ENCODE measurements at places on chromosomes 7 and 10.

DNA sequence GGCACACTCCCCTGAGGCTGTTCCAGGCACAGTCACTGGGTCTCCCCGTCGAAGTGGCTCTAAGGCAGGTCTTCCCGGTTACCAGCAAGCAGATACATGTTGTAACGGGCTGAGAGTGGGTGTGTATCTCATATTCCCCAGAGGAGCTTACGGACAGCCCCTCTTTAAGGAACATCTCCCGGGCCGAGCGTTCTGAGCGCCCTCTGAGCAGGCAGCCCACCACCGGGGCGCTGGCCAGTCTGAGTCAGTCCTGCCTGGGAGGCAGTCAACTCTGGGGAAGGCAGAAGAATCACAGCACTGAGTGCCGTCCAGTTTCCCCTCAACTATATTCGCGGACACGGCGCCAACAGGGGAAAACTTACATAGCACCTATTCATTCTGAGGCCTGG is 117.4 kb downstream of the LHPP start:
- no peak for DNase-seq

DNA sequence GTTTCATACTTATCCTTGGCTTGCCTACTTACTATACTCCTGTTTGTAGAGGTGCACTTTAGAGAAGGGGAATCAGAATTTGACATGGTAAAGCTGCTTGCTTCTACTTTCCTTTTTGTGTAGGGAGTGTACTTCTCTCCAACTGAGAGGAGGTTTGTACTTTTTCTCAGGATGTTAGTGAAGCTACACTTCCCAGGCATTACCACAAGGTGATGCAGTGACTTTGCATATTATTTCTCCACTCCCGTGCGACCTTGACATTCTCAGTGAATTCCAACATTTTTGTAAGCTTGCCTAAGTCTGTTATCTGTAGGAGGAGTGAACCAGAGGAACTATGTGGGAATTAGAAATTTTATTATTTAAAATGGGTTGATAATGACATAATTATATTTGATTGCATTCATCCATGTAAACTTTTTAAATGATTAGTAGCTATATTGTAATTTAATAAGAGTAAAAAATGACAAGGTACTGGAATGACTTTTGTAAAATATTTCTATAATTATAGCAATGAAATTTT is 5.2 kb downstream of the TAX1BP1 start:
- DNase-seq = no peak

GRCh38 chr7:41256186-41256945 is 446.5 kb downstream of the INHBA start:
- no peak for DNase-seq

GRCh38 chr10:127434006-127434405 is 115.1 kb upstream of the NPS start:
- DNase-seq = no peak

GRCh38 chr7:41336455-41336952 is 366.4 kb downstream of the INHBA start:
- DNase-seq = no peak

DNA sequence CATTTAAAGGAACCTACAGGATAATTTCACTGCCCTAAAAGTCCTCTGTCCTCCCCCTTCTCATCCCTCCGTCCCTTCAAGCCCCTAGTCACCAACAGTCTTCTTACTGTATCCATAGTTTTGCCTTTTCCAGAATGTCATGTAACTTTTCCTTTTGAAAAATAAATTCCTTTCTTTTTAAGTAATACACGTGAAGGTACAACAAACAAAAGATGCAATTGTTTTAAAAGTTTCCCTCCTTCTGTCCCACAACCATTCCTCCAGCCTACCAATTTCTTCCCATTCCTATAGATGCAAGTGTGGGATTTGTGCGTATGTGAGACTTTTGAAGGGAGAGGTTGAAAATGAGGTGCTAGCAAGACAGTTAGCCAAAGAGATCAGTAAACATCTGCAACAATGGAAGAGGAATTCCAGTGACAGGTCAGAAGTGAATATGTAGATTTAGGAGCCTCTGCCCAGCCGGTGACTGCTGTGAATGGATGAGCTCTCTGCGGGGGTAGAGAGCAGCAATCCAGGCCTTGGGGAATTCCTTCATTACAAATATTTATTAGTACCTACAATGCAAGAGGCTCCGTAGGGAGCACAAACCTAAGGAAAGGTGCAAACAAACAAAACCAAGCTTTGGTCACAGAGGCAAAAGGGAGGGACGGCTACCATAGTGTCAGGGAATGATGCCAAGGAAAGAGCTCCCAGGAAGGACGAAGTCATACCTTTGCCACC is 243.6 kb downstream of the SKIDA1 start:
- no peak for DNase-seq

GRCh38 chr7:45878457-45879144 is 5.7 kb upstream of the CCDC201 start:
- no peak for DNase-seq

GRCh38 chr10:126417220-126417825 is 29.0 kb upstream of the ADAM12 start:
- DNase-seq = no peak

GRCh38 chr10:71088054-71088453 is 124.3 kb upstream of the UNC5B start:
- DNase-seq = no peak

GRCh38 chr7:98329791-98330373 is 48.4 kb downstream of the BRI3 start:
- no peak for DNase-seq

- no peak for DNase-seq
These were observed 6.2 kb downstream of the EIF3B start for GRCh38 chr7:2360796-2361195.

GRCh38 chr10:30373596-30374327 is 24.7 kb upstream of the MTPAP start:
- DNase-seq = peak; percentile 9

DNA sequence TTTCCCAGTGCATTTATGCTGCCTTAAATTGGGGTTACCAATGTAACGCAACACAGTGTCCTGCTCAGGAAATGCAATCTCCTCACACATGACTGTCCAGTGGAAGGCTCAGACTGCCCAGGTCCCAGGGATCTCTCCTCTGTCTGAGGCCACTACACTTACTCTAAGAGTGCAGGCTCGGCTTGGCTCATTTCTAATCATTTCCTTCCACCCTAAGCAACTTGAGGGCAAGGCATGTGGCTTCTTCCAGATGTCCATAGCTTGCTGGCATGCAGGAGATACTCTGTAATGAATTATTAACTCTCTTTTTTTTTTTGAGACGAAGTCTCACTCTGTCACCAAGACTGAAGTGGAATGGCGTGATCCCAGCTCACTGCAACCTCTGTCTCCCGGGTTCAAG is 23.7 kb downstream of the PLAC9 start:
- no peak for DNase-seq

DNA sequence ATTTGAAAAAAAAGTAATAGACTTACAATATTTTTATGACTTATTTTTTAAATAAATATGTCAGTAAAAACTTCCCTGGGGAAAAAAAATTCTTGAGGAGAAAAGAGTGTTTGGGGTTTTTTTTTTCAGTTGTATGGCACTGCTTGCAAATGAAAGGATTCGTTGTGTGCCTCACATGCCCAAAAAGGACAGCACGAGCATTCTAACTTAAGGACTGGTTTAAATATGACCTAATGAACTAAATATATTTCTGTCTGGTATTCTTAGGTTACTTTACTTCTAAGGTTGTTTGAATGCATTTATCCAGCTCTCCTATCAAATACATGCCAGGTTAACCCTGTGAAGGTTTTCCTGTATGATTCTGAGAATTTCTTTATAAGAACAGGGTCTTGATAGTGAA is 988 bp upstream of the CD36 start:
- DNase-seq = no peak

- DNase-seq = no peak
These were observed 676.8 kb downstream of the SORCS1 start for GRCh38 chr10:106487726-106488125.

DNA sequence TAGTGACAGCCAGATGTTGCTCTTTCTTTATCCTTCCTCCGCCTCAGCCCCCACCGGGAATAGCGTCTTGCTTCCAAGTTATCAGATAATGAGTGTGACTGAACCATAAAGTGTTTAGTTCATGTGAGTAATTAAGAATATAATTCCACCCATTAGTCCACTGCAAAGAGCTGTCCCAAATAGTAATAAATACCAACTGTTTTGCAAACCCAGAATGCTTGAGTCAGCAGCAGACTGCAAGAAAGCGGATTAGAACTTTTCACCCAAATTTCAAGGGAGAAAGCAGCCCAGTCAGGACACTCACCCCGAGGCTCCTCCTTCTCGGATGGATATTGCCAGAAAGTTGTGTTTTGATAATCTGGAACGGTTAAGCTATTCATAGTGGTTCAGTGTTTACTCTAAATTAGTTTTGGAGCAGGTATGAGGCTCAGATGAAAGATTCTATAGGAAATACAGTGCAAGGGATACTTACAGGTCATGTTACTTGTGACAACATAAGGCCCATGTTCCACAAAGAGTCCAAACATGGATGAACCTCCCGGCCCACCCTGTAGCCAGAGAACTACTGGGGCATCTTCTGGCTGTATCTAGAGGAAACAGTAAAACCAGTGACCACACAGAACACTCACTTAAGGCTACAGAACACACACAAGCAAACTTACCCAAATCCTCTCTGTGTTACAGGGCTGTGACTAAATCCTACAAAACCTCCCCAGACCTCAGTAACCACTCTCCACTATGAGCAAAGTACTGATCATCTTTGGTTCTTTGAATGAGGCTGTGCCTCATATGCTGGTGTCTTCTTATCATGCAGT is 50.5 kb downstream of the CPVL start:
- no peak for DNase-seq

GRCh38 chr10:49174926-49175500 is 13.2 kb downstream of the TMEM273 start:
- DNase-seq = no peak

DNA sequence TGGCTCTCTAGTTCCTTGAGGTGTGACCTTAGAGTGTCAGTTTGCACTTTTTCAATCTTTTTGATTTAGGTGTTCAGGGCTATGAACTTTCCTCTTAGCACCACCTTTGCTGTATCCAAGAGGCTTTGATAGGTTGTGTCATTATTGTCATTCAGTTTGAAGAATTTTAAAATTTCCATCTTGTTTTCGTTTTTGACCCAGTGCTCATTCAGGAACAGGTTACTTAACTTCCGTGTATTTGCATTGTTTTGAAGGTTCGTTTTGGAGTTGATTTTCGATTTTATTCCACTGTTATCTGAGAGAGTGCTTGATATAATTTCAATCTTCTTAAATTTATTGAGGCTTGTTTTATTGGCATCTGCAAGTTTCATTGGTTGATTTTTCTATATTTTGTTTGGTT is 37.3 kb downstream of the FANK1 start:
- no peak for DNase-seq

DNA sequence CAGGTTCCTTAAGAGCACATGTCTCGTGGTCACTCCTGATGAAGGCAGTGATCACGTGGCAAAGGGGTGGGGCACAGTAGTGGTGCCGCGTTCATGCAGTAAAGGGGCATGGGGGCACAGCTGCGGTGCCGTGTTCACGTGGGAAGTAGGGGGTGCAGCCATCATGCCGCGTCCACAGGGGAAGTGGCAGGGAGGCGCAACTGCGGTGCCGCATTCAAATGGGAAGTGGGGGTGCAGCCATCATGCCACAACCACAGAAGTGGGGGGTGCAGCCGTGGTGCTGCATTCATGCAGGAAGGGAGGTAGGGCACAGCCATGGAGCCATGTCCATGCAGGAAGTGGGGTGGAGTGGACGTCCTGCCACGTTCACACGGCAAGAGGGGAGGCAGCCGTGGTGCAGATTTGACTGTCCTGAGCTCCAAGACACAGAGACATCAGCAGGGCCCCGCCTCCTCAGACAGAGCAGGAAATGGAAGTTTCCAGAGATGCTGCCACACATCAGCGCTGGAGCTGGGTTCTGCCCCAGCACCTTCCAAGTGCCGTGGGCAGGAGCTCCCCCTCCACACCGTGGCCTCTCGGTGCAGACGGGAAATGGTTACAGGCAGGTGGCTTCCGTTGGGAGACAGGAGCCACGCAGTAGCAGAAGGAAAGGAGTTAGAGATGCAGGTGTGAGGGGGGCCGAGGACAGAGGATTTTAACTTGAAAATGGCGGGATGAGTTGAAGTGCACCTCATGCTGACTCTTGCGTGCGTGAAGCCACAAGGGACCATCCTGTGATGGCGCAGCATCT is 95.0 kb upstream of the DDC start:
- peak; percentile 39 for DNase-seq

DNA sequence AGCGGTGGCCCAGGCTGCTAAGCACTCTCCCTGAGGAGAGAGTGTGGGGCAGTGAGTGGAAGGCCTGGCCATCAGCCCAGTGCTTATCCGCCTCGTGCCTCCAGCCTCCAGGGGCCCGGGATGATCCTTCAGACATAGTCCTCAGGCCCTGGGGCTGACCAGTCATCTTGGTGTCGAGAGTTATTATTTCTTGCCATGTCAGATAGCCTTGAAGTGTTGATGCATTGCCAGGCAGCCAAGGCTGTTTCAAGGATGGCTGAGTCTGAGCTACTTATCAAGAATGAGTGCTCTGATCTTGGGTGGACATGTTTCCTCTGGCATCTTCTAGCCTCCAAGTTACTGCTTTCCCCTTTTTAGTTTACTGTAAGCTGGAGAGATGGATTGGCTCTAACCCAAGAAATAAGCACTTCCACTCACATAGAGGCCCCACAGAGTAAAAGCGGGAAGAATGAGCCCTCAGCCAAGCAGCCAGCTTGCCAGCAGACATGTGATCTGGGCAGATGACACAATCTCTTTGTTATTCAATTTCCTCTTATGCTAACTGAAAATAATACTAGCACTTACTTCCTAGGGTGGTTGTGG is 136.5 kb upstream of the NAMPT start:
- no peak for DNase-seq

GRCh38 chr7:46628389-46628788 is 707.3 kb upstream of the IGFBP3 start:
- DNase-seq = no peak

DNA sequence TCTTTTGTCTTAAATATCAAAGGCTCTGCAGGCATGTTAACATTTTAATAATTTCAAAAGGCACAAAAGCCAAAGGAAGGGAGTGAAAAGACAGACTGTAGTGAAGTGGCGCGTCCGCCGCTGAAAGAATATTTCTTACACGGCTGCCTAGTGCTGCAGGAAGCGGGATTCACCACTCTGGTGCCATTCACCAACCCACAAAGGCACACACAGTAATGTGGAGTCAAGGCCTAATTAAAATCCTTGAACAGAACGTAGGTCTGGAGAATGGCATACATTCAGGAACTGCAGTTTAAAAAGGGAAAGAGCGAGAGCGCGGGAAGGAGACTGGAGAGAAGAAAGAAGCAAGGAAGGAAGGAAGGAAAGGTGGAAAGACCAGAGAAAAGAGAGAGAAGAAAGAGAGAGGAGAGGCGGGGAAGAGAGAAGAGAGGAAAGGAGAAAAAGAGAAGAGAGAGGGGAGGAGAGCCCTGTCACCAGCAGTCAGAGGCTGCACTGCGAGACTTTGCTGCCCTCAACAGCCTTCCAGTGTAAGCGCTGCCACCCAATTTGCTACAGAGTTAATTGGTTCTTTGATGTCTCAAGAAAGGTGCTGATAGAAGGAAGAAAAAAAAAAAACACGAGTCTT is 554.0 kb downstream of the MDFIC start:
- DNase-seq = peak; percentile 9

- no peak for DNase-seq
These were observed 156.3 kb upstream of the HGF start for GRCh38 chr7:81926154-81926553.

GRCh38 chr7:112162784-112163506 is 43.3 kb downstream of the DOCK4 start:
- no peak for DNase-seq

- no peak for DNase-seq
These were observed 14.5 kb downstream of the VWC2 start for GRCh38 chr7:49787980-49788379.
